Occipital lobe (tissue), 3 donors: ENCODE measurements at places on chromosomes 2 and 18.

DNA sequence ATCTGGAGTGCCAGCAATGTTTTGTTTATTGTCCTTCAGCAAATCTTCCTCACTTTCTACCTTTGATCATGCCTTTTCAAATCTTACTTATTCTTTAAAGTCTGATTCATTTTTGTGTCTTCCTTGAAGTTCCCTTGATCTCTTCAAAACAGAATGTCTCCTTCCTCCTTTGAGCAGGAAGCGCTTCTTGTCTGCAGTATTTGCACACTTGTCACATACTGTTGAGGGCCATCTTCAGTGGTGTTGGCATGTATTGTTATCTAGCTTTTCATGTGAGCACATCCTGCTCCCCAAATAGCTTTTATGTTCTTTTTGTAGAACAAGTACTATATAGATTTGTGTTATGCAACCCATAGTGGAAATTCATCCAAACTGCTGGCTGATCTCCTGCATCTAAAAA, 5.9 kb upstream of the CERS6 start:
- DNase-seq: no peak

GRCh38 chr2:161426922-161427663, 11.0 kb downstream of the TBR1 start:
- DNase-seq: no peak

DNA sequence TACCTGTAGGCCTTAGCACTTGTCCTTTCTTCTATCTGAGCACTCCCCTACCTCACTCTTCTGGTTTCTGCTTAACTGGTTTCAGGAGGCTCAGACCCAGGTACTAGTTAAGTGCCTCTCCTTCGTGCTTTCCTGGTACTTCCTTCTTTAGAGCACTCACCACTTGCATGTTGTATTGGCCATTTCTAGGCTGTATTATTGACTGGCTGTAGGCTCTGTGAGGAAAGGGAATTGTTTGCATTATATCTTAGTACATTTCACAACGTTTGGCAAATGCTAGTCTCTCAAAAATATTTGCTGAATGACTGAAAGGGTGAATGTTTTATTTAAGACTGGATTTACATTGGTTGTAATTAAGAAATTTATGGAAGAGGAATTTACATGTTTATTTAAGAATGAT, 36.0 kb upstream of the SCN1A start:
- DNase-seq: no peak

GRCh38 chr2:74511104-74511989, 2.9 kb upstream of the TLX2 start:
- no peak for DNase-seq

GRCh38 chr2:229003256-229003655, 267.8 kb downstream of the PID1 start:
- no peak for DNase-seq

DNA sequence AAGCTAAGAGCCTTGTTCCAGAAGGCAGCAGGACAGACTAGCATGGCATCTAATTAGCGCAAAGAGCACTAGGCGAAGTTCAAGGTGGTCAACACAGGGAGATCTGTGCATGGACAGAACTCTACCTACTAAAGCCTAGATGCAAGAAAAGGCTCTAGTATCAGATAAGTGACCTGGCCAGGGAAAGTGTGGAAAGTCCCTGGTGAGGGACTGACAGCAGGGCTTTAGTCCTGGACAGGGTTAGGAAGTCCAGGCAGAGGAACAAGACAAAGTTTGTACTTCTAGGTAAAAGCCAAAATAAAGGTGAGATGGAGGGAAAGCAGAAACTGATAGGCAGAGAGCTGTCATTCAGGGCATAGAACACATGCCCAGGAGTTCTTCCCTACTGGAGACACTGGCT, 45.0 kb upstream of the PCBP1 start:
- DNase-seq: no peak

DNA sequence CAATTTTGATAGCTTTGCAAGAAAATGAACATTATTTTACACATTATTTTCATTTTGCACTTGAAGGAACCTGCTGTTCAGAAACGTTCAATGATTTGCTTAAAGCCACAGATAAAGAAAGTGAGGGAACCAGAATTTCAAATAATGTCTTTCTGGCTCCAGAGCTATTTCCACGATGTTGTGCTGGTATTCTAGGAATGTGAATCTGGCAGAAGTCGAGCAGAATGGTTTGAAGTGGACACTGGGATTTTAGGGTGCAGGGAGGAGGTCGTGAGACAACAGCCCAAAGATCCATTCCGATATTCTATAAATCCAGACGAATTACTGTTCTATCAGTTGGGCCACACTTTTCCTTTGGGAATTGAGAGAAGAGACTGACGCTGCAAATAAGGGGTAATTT, 2.2 kb downstream of the CCDC102B start:
- no peak for DNase-seq

GRCh38 chr2:1553671-1554295, 140.5 kb downstream of the TPO start:
- DNase-seq: no peak

DNA sequence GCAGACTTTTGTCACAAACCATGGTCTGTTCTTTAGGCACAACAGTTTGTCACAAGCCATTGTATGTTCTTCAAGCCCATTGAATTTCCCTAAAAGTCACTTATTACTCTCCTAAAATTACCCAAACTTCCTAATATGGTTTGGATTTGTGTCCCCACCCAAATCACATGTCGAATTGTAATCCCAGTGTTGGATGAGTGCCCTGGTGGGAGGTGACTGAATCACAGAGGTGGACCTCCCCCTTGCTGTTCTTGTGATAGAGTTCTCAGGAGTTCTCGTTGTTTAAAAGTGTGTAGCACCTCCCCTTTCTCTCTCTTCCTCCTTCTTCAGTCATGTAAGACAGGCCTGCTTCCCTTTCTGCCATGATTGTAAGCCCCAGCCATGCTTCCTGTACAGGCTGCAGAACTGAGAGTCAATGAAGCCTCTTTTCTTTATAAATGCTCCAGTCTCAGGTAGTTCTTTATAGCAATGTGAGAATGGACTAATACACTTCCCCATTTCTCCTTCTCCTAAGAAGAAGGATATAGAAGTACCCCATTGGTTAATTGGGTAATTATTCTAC, 11.2 kb upstream of the GYPC start:
- DNase-seq: no peak

DNA sequence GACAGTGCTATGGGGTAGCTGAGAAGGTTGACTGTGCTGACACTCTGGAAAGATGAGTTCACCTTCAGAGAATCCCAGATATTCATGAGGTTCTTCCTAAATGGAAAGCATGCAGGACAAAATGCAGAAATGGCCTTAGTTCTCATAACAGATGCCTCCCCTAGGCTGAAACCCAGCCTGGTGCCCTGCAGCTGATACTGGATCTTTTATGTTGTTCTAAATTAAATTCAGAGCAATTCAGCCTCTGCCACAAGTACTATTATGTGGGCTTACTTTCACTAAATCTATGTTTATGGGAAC, 172.0 kb upstream of the SERPINE2 start:
- no peak for DNase-seq

DNA sequence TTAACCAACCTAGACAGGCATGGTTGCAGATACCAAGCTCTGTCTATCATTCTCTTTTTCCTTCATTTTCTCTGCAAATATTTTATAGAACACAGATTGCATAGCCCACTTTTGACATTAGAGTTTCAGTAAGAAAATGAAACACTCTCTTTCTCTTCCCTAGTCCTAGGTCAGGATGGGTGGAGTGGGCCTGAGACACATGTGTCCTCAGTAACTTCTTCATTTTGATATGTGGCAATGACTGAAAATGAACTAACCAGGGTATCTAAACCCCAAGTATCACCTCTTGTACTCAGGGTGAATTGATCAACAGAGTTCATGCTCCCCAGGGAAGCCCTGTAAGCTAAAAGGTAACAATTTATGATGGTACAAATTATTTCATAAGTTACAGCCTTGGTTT, 37.0 kb upstream of the KYNU start:
- no peak for DNase-seq

DNA sequence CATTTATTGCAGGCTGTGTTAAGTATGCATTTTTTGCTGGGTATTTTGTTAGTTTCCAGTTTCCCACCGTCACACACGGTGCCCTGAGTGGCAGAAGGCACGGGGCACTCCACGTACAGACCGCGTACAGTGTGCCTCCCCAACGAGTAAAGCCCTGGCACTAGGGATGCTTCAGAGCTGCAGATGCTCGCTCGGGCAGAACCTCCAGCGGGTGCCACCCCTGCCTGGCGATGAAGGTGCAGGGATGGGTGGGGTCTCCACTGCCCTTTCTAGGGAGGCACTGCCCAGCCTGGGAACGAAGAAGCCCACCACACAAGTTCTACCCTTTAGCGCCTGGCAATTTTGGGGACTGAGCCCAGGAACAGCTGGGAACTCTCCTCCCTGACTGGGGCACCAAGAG, 4.1 kb downstream of the GREB1 start:
- no peak for DNase-seq

- DNase-seq: no peak
Observed at GRCh38 chr18:49072524-49072934, 121.8 kb upstream of the SMAD7 start.

DNA sequence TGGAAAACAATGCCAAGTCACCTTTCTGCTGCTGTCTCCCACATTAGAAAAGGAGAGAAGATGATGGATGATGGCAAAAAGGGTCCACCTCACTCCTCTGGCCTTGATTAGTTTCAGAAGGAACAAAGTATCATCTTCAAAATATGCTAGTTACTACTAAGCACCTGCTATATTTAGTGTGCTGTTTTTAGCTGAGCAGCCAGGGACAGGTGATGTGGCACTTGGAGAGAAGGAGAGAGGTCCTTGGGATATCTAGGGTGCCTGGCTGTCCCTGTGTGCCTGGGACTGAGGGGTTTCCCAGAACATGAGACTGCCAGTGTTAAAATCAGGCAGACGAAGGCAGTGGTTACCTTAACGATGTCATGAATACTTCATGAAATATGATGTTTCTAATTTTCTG, 235.5 kb upstream of the NT5C1B start:
- DNase-seq: no peak

DNA sequence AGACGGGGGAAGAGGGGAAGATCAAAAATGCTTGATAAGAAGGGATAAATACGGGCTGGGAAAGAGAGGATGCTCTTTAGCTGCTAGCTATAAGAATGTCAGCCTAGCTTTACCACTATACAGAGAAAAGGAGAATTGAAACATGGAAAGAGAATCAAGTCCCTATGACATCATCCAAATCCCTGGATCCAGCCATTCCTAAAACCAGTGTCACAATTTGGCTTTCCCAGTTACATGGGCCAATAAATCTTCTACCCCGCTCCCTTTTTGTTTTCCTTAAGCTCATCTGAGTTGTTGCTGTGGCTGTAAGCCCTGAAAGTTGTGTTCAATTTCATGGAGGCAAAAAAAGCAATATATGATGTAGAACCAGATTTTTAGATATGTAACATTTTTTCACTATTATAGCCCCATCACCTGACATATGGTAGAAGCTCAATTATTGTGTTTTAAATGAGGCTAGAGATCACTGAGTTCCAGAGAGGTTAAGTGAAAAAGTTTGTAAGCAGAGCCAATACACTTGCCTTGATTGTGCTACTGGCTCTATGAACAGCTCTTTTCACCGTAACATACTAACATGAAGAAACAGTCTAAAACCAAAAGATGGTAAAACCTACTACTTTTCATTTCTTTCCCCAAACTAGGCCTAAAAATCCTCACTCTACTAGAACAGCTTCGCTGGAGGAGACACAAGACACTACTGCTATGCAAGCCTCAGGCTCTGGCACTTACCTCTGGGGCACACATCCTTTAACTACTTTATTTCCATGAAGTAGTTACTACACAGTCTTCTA, 4.3 kb downstream of the HNRNPLL start:
- no peak for DNase-seq

GRCh38 chr2:155871940-155872339, 460.6 kb downstream of the NR4A2 start:
- no peak for DNase-seq

DNA sequence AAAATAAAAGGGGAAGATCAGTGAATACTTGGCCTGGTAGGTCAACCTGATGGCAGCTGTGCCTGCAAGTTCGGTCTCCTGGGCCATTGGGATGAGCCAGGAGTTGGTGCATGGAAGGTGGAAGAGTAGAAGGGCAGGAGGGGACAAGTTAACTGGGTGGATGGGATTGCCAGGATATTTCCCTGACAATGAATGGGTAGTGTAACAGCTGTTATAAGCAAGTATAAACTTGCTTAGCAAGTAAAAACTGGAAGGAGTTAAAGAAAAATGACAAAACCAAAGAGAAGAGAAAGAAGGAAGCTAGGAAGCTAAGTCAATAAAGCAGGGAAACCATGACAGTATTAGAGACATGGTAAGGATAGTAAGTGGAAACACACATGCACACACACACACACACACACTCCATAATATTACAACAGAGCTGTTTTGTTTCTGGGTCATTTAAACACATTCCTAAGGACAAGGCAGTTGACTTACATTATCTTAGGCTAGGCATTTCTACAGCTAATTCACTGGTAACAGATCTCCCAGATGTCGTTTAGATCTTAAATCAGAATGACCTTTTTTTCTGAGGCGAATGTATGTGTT, 29.7 kb downstream of the MEP1B start:
- DNase-seq: no peak

DNA sequence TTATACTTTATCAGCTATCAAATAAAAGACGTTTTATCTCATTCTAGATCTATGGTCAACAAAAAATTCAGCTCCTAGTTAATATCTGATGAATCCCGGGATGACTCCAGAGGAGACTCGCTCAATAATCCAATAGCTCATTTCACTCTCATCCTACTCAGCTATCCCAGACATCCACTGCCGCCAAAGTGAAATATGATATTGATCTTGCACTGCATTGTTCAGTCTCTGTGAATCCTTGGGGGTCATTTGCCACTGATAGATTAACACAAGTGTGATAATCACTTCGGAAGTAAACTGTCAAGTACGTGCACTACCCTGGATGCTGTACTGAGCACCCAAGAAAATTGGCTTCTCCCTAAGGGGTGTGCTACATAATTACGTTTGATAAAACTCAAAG, 249.1 kb downstream of the SUCLG1 start:
- DNase-seq: no peak

GRCh38 chr2:165953306-165953654, 296 bp downstream of the TTC21B start:
- no peak for DNase-seq

DNA sequence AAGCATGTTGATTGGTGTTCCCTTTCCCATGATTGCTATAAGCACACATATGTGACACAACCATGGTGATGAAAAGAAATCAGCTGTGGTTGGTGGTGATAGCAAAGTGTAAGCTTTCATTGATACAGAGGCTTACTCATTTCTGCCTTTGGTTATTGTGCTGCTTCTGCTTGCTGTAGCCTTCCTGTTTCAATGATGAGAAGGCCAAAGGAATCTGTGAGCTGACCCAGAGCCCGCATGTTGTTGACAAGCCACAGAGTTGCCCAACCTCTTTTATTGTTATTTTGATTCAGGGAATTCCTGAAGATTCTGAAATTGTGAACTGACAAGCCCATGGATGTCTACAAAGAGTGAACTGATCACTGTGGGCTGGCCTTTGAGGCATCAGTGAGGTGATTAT, 164.4 kb downstream of the TMEFF2 start:
- DNase-seq: no peak
